Muscle of back (tissue), 13 donors: ENCODE measurements at places on chromosomes 5 and 9. TPM values are rescaled to one million over a fixed set of nuclear protein-coding genes. Genes with fewer than 3 reads are reported as not detected.

DNA sequence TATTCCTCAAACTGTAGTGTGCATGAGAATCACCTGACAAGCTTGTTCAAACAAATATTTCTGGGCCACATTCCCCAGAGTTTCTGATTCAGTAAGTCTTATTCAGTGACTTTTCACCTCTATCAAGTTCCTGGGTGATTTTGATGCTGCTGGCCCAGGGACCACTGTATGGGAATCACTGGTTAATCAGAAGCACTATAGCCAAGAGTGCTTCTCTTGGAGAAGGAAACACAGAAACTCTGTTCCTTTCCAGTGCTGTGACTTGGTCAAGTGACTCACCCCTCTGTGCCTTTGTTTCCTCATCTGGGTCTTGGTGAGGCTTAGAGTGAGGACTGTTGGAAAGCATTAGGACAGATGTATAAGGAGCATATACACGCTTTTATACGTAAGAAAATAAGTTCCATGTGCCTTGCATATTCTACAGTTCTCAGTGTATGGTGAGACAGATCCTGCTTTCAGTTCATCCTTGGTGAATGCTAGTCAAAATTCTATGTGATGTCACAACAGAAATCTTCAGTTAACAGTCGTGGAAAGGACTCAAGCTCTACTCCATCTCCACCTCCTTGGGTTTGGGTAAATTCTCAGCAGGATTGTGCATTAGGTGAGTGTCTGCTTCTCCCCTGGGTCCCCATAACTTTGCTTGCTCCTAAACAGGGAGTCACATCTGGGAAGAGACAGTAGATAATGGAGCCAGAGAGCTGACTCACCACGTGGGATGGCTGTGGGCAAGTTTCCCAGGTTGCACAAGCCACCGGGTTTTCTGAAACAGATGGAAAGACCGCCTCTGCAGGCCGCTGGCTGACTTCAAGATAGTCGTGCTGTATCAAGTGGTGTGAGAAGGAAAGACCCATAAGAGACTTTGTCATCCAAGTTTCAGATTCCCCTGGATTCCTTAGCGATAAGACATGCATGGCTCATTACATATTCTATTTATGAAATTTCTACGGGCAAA, 117.0 kb downstream of the NXNL2 start:
- peak; percentile 97 for DNase-seq

- no peak for DNase-seq
Observed at GRCh38 chr9:35918780-35919179, 9.5 kb downstream of the SPAAR start.

- DNase-seq: no peak
Observed at GRCh38 chr5:83400241-83400640, 71.3 kb upstream of the VCAN start.

DNA sequence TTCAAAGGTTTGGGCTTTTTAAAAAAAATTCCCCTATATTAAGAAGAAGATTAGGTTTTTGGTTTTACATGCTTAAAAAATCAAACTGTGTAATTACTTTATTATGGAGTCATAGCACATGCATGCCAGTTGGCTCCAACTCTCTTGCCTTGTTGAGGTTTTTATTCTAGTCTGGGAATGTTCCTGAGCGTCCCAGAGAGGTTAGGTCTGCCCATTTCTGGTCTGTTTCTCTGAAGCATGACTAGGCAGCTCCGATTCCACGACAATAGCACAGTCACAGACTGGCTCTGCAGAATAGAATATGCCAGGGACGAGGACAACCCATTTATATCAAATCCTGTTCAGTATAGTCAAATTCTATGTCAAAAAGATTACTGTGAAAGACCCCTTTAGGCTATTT, 217.0 kb downstream of the PCSK5 start:
- peak; percentile 70 for DNase-seq

DNA sequence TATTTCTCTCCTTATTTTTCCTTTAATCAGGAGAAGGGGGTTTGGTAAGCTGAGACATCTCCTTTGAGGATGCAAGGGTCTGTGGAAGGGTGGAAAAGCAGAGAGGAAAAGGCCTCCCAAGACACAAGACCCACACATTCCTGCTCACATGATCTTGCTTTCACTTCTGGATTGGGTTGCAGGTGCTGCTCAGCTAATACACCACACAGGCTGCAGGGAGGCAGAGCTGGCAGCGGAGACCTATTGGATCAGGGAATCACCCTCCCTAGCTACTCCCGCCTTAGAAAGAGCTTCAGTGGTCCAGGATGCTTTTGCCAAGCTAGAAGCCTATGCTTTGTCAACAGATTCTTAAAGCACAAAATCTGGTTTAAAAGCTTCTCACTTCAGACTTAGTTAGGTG, 87.6 kb upstream of the IL33 start:
- no peak for DNase-seq

DNA sequence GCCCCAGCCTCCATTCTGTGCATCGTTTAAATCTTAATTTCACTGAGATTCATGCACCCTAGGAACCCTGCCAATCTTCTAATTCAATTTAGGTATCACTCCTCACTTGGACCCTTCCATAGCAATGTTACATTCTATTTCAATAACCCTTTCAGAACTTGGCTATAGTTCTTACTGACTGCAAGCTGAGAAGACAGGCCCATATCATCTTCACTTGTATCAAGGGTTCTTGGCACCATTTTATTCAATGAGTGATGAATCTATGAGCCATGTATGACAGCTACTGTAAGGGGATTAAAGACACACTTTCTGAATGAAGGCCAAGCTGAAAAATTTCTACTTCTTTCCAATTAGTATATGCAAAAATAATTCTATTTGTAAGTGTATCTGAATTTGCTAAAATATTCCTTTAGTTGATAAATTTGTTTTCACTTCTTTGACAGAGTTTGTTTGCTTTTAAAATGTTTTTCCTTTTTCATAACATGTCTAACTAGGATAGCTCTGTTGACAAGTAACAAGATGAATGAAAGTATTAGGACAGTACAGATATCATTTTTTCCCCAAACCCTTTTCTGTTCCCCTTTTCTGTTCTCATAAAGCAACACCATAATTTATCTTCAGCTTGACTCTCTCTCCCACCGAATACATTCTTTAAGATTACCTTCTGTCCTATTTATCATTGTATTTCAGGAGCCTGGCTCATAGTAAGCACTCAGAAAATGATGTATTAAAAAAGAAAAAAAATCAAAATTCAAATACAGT, 9.6 kb downstream of the ITGA2 start:
- DNase-seq: no peak

- DNase-seq: no peak
Observed at GRCh38 chr5:109550077-109550476, 139.7 kb upstream of the MAN2A1 start.

GRCh38 chr9:68493541-68493940, 47.1 kb downstream of the TMEM252 start:
- no peak for DNase-seq

- no peak for DNase-seq
Observed at GRCh38 chr9:132451276-132451675, 41.3 kb downstream of the CFAP77 start.

DNA sequence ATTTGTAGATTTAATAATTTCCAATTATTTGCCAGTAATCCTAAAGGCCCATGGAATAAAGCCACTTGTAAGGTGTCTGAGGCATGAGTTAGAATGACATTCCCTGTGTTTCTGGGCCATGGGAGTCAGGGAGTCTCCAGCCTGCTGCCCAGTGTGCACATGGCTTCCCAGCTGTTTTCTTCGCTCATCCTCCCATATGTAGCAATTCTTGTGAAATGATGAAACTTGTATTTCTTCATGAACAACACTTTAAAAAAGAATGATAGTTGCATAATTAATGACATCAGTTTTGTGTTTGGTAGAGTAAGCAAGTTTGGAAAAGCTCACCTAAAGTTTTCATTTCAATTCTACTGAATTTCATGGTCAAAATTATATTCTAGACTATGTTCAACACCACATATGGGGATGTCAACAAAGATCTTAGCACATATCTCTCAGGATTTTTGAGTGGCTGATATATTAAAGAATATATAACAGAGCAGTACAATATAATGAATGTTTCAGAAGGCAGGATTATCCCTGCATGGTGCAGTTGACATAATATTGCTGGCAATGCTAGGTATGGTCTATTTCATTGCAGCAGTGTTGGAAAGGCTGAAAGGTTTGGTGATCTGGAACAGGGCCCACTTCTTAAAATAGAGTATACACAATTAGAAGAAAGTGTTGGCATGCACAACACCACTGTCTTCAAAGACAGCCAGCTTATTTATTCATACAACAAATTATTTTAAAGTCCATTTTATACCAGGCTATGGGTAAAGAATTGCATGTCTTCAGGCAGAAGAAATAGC, 44.7 kb downstream of the GRIN3A start:
- no peak for DNase-seq

GRCh38 chr5:16455668-16456067, 9.9 kb downstream of the ZNF622 start:
- DNase-seq: no peak

DNA sequence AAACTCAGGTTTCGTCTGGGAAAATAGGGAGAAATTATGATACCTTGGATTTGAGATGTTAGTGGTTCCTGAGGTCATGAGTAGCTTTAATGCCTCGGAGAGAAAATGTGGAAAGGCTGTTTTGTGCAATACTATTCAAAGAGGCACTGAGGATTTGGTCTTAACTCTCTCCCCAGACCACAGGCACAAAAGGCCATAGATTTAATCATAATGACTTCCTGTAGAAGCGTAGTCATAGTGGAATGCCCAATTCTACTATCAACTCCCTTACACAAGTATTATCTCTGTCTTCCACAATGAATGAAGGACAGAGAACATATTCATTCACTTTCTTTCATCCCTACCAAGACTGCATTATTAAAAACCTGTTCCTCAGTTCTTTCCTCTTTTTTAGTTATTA, 153.0 kb upstream of the FTMT start:
- no peak for DNase-seq

- peak; percentile 67 for DNase-seq
Observed at GRCh38 chr5:172868924-172869591, 35.0 kb downstream of the ERGIC1 start.

DNA sequence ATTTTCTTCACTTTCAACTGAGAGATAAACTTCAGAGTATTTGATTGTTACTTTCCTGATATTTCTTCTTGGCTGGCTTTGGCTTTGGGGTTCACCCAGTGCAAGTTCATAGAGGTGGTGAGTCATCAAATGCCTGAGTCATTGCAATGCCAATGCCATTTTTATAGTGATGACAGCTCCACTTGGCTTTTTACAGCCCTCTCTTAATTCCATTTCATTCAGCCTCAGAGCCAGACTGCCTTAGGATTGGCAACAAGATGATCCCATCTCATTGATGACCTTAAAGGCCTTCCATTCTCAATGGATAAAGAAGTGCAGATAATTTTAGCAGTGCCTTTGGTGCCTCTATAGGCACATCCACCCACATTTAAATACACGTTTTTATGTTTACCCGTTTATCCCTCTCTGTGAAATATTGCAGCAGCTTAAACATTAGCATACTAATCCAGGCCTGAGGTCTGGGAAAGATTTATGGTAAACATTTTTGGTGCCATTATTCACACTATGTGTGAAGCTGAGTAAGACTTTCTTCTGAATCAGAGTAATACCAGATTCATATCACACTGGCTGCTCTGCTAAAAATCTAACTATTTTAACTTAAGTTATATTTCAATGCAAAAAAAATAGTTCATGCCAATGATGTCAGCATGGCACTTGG, 88.9 kb upstream of the TYRP1 start:
- no peak for DNase-seq

The TRIP13 gene
- 8.4 TPM for polyA plus RNA-seq

The RNF208 gene
- polyA plus RNA-seq: 3.5 TPM

The SLCO6A1 gene
- not detected for polyA plus RNA-seq

The LCN2 gene
- polyA plus RNA-seq: 0.50 TPM

The FAM78A gene
- polyA plus RNA-seq: 25.0 TPM
